ENCODE measurements at places on chromosomes 13 and 19.

DNA sequence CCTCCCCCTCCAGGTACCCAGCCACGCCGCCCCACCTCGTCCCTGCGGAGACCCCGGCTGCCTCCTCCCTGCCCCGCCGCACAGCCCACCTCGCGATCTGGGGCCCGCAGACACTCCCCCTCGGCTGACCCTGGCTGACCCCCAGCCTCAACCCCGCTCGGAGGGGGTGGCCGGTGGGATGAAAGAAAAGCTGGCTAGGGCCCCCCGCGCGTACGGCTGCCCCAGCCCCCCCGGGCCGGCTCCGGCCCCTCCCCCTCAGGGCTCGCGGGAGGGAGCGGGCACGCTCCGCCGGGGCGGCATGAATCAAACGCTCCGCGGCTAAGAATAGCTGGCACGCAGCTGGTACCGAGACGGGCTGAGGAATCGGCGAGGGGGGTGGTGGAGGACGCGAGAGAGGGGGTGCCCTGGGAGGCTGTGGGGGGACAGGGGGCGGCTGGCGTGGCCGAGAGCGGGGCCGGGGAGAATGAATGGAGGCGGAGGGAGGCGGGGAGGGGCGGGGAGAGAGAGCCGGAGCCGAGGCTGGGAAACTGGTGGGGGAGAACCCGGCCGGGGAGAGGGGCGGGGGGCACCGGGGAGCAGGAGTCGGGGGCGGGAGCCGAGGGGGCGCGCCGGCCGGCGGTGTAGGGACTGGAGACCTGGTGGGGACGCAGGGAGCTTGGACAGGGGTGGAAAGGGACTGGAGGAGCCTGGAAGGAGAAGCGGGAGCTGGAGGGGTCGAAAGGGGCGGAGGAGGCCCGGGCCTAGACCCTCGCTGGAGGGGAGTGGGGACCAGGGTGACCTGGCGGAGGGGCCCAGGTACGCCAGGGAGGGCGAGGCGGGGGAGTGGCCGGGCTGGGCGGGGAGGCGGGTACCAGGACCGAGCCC, 1.1 kb downstream of the SHANK1 start:
- no peak for DNase-seq

DNA sequence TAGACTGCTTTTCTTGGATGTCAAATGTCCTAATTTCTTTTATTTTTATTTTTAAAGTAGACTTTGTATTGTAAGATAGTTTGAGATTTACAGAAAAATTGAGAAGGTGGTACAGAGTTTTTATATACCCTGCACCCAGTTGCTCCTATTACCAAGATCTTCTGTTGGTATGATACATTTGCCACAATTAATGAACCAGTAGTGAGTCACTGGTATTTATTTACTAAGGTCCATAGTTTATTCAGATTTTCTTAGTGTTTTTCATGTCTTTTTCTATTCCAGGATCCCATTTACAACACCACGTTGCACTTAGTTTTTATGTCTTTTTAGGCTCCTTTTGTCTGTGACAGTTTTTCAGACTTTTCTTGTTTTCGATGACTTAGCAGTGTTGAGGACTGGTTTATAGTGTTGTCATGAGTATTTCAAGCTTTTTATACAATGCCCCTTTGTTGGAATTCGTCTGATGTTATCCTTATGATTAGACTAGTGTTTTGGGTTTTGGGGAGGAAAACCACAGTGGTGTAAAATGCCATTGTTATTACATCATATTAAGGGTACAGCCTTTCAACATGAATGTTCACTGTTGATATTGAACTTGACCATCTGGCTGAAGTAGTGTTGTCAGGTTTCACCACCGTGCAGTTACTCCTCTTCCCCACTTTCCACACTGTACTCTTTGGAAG, 35.9 kb downstream of the COG3 start:
- DNase-seq, result no peak

GRCh38 chr19:55471266-55471665, 5.2 kb upstream of the ZNF628 start:
- DNase-seq, result no peak

DNA sequence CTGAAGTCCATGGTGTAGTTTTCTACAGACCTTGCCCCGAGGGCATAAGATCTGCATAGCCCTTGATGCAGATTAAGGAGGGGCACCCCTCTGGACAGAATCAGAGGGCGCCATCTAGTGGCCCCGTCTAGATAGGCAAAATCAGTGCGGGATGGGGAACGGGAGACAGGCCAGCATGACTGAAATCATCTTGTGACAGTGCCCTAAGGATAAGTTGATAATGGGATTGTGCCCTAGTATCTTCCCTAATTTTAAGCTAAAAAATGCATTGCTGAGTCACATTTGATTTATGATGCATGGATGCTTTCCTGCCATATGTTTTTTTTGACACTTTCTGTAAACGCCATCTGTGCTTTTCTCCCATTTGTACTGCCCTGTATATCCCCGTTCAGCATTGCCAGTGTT, 19.0 kb upstream of the GPI start:
- DNase-seq, result peak; percentile 45

- no peak for DNase-seq
These were observed 7.5 kb upstream of the SDHAF1 start for GRCh38 chr19:35987571-35987896.

- DNase-seq, result no peak
These were observed 13.3 kb upstream of the ACP7 start for GRCh38 chr19:39070888-39071287.

DNA sequence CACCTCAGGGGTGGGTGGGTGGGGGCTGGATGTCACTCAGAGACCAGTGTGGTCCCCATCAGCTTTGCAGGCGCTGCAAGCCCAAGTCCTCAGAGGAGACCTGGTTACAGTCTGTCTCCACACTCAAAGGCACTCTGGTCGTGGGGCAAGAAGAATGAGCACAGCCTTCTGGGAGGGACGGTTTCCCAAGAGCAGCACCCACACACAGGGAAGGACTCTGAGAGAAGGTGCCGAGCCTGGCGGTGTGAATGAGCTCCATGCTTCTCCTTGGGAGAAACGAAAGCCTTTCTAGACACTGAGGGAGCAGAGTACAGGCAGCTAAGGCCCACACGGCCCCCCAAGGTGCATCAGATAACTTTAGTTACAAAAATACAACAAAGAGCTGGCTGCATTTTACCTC, 473.6 kb downstream of the FOXO1 start:
- DNase-seq, result no peak

DNA sequence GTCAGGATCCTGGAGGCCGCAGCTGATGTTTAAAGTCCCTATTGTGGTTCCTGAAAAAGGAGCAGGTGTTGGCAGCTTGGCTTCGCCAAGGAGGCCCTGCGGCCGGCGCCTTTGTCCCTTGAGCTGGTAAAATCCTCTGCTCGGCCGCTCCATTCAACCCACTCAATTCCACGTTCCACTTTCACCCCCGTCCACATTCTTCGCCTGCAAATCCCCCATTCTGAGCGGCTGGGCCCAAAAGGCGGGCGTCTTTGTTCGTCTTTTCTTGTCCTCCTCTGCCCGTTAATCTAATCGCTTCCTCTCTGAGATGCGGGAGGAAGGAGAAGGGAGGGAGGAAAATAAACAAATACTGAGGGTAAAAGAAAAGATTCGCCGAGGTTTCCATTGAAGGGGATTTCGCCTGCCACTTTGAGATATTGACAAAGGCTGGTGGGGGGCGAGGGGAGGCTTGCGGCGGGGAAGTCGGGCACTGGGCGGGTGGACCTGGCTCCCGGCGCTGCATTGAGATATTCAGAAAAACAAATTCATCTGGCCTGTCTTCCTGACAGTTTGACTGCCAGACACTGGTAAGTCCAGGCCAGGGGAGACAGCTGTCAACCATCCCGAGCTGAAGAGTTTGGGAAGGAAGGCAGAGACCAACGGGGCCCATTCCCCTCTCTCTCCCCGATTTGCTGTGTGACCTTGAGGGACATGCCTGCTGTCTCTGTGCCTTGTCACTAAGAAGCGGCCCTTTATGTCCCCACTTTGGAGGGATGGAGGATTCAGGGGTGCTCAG, 37.6 kb downstream of the ZNRF4 start:
- no peak for DNase-seq

GRCh38 chr13:48175185-48175584, 57.8 kb upstream of the ITM2B start:
- no peak for DNase-seq

- DNase-seq, result no peak
These were observed 749 bp upstream of the PAN3 start for GRCh38 chr13:28137596-28137995.

DNA sequence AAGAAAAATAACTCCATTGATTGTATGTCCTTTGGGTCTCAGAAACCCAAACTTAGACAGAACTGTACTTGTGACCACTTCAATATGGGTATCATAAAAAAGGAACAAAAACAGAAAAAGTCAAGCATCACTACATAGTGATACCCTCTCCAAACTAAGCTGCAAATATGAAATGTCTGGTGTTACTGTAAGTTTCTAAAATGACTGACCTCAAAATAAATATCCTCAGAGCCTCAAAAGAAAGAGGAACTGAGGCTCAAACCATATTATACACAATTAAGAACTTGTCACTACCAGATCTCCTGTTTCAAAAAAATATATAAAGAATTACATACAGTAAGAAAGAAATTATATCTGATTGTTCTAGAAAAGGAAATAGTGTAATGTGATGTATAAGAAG, 787.9 kb upstream of the KLHL1 start:
- DNase-seq, result no peak

- no peak for DNase-seq
These were observed at the start of gene C5AR1 for GRCh38 chr19:47309608-47310007. Gene C5AR1, plus strand, starts transcription at chr19:47309861. Its CDS starts 35 bp downstream, at chr19:47309896.

GRCh38 chr13:105196052-105196451, 1339.4 kb downstream of the EFNB2 start:
- DNase-seq, result no peak

- no peak for DNase-seq
These were observed 864.9 kb upstream of the PCDH20 start for GRCh38 chr13:62280590-62280989.

DNA sequence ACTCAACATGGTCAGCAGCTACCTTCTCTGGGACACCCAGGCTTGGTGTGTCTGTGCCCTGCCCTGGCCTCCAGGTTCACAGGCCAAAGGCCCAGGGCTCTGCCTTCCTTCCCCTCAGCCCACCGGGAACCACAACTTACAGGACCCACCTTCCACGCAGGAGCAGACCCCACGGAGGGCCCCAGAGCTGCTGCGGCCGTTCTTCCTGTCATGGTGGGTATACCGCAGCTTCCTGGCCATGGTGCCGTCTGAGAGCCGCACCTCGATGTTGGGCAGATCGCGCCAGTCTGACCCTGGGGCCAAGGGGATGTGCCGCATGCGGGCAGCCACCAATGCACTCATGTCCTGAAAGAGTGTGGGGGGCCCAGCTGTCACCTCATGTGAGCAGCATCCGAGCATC, 17.2 kb upstream of the EIF3G start:
- no peak for DNase-seq
